ENCODE measurements at places on chromosomes 1 and 21. TPM values are rescaled to one million over a fixed set of nuclear protein-coding genes. Genes with fewer than 3 reads are reported as not detected.

OXCT2 gene
- 0.05 TPM for polyA plus RNA-seq

ST6GALNAC5 gene
- polyA plus RNA-seq, result not detected

FCRL3 gene
- not detected for polyA plus RNA-seq

CD101 gene
- 0.04 TPM for polyA plus RNA-seq

MMEL1 gene
- not detected for polyA plus RNA-seq

- DNase-seq, result no peak
Measured at GRCh38 chr1:186511761-186512637, 51.1 kb upstream of the PDC start.

GRCh38 chr1:235979716-235980333 is 85.1 kb downstream of the NID1 start:
- no peak for DNase-seq

All from K562 (cell line).